ENCODE measurements at places on chromosomes 16 and 17.

DNA sequence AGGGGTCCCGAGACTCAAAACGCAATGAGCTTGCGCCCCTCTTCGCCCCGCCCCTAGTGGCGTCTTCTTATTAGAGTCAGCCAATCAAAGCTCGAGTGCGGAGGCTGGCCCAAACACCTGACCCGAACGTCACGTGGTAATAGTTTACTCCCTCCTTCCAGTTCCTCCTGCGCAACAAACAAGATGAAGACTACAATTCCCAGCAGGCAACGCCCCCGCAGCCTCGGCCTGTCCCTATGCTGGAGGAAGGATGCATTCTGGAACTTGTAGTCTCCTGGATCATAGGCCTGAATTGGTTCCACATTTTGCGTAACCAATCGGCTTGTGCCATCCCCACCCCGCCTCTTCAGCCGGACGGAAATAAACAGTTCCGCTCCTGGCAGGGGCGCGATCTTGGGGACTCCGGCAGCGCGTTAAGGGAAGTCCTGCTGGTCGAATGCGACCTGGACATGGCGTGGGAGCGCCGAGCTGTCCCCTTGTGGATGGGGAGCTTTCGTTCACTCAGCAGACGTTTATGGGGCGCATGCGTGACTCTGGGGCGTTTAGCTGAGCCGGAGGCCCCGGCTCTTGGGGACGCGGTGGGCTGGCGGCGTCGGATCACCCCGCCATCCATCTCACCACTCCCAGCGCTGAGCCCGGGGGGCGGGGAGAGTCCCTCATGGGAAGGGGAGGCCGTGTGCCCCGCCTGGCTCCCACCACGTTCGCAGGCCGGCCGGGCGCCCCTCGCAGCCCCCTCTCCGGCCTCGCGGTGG lies at the start of gene WBP2:
Gene WBP2 (minus strand): TSS at position 26 of the 752 bp plus-strand sequence. CDS start 38 bp downstream, outside the sequence.
- peak; percentile 100 for DNase-seq
- peak within 1 kb of the TSS; percentile 60 for H3K27ac ChIP-seq
- H3K4me1 ChIP-seq, result peaks cover 30% of the 10 kb centered on the region
- H3K27me3 ChIP-seq, result no peaks in the 10 kb centered on the region

DNA sequence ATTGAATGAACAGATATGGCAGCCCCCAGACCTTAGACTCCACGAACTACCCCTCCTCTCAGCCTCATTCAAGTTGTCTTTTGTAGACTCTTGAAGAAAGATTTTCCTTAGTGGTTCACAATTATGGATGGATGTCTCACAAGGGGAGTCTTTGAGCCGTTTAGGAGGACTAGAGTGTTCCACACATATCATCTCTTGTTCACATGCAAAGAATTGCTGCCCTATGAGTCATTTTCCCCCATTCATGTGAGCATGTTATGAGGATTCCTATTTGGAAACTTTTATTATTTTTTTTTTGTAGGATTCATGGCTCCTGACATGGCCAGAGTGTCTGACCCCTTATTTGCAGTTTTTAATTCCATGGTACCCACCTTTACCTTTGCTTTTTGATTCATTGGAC lies 237.1 kb downstream of the SHISA9 start:
- no peaks in the 10 kb centered on the region for H3K36me3 ChIP-seq
- no peak overlapping the region for H3K27ac ChIP-seq
- no peaks in the 10 kb centered on the region for H3K4me1 ChIP-seq
- DNase-seq, result no peak
- no peak overlapping the region for H3K4me3 ChIP-seq

- no peaks in the 10 kb centered on the region for H3K36me3 ChIP-seq
- DNase-seq, result no peak
- H3K4me3 ChIP-seq, result no peak overlapping the region
- no peaks in the 10 kb centered on the region for H3K27me3 ChIP-seq
- no peak overlapping the region for H3K27ac ChIP-seq
- H3K4me1 ChIP-seq, result no peaks in the 10 kb centered on the region
Observed at GRCh38 chr16:26697807-26698206, 368.9 kb upstream of the C16orf82 start.

- peaks cover 45% of the 10 kb centered on the region for H3K36me3 ChIP-seq
- no peak overlapping the region for H3K4me3 ChIP-seq
- H3K27me3 ChIP-seq, result no peaks in the 10 kb centered on the region
Observed at GRCh38 chr17:75826561-75827307, 17.5 kb downstream of the UNC13D start.

DNA sequence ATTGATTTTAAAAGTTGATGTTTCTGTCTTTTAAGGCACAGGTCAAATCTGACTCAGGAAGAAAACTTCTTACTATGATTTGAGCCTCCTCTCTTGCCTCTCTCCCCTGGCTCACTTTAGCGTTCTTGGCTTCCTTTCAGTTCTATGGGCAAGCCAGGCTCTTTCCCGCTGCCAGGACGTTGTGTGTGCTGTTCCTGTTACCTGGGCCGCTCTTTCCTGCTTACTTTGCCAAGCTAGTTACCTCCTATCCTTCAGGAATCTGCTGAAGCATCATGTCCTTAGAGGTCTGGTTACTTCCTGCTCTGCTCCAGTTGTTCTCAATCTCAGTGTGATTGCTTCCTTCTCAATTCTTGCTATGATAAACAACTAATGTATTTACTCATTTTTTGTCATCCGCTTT lies 1108.5 kb upstream of the EEF2KMT start:
- no peaks in the 10 kb centered on the region for H3K36me3 ChIP-seq
- H3K4me3 ChIP-seq, result no peak overlapping the region
- no peaks in the 10 kb centered on the region for H3K4me1 ChIP-seq
- no peak for DNase-seq

DNA sequence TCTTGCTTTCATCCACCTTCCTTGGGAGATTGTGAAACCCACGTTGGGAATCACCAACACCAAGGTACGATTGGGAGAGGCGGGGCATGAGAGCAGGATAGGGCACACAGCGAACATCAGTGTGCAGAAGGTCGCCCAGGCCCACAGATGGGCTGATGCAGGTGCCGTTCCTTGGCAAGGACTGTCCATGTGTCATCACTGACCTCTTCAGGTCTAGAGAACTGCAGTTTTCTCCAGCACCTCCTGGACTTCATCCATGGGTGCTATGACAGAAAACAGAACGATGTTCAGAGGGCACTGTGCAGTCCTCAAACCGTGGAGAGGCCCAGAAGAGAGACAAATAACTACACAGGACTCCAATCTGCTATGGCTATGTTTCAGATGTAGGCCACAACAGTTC lies 23.9 kb upstream of the TAT start:
- no peaks in the 10 kb centered on the region for H3K27me3 ChIP-seq
- DNase-seq, result no peak
- no peak overlapping the region for H3K27ac ChIP-seq
- H3K4me1 ChIP-seq, result no peaks in the 10 kb centered on the region
- H3K4me3 ChIP-seq, result no peak overlapping the region

- H3K4me3 ChIP-seq, result no peak overlapping the region
- H3K27ac ChIP-seq, result no peak overlapping the region
- H3K27me3 ChIP-seq, result no peaks in the 10 kb centered on the region
- H3K36me3 ChIP-seq, result no peaks in the 10 kb centered on the region
- no peak for DNase-seq
Observed at GRCh38 chr17:65918500-65918899, 273.4 kb downstream of the CEP112 start.

DNA sequence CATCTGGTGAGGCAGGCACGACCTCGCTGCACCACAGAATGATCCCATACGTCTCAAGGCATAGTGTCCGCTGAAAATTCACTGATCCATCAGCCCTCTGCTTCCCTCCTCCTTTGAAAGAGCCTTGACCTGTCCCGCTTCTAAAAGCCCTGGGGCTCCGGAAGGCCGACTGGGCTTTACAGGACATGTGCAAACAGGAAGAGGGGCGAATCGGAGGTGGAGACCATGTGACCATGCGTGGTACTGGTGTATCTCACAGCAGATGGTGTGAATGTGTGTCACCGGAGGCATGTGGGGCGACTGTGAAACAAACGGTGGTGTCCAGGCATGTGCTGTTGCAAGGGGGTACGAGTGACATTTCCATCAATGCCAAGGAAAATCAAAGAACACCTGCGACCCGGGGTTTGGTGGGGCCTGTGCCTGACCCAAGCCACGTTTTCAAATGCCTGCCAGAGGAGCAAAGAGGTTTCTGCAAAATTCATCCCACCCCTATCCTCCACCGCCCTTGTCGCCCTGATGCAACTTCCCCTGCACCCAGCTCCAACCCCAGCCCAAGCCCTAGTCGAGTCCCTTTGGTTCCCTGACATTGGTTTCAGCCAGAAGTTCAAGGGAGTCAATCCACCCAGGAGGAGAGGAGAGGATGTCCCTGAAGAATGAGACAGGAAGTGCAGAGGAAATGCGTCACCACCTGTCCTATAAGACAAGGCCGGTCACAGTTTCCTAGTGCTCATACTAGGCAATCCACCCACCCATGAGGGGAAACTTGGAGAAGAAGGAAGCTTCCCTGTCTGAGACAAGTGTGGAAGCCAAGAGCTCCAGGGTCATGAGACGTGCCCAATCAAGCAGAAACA lies 5.9 kb upstream of the KCNJ18 start:
- no peaks in the 10 kb centered on the region for H3K36me3 ChIP-seq
- H3K27ac ChIP-seq, result no peak overlapping the region
- H3K27me3 ChIP-seq, result no peaks in the 10 kb centered on the region
- no peaks in the 10 kb centered on the region for H3K4me1 ChIP-seq
- no peak overlapping the region for H3K4me3 ChIP-seq

- H3K4me1 ChIP-seq, result no peaks in the 10 kb centered on the region
- H3K27ac ChIP-seq, result no peak overlapping the region
- H3K4me3 ChIP-seq, result no peak overlapping the region
- no peak for DNase-seq
Observed at GRCh38 chr16:57023541-57024249, 34.3 kb downstream of the NLRC5 start.

DNA sequence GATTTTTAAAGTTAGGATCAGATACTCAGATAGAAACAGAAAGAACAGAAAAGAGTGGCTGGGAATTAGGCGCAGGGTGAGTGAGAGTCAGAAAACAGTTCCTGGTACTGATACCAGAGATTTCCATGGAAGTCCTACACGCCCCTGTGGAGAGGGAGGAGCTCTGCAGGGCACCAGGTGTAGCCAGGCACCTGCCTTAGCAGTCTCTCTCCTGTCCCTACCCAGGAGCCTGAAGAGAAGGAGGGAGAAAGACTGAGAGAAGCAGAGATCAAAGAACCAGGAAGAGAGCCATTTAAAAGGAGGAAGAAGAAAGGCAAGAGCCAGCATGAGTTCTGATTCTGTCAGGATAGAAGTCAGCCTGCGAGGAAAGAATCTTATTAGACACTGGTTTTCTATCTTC lies 65.0 kb downstream of the CBLN1 start:
- no peaks in the 10 kb centered on the region for H3K27me3 ChIP-seq
- H3K4me3 ChIP-seq, result no peak overlapping the region
- no peaks in the 10 kb centered on the region for H3K4me1 ChIP-seq
- H3K27ac ChIP-seq, result no peak overlapping the region
- no peaks in the 10 kb centered on the region for H3K36me3 ChIP-seq

- no peak overlapping the region for H3K27ac ChIP-seq
- no peaks in the 10 kb centered on the region for H3K27me3 ChIP-seq
- no peaks in the 10 kb centered on the region for H3K4me1 ChIP-seq
Observed at GRCh38 chr17:38844261-38844757, 9.2 kb downstream of the RPL23 start.

DNA sequence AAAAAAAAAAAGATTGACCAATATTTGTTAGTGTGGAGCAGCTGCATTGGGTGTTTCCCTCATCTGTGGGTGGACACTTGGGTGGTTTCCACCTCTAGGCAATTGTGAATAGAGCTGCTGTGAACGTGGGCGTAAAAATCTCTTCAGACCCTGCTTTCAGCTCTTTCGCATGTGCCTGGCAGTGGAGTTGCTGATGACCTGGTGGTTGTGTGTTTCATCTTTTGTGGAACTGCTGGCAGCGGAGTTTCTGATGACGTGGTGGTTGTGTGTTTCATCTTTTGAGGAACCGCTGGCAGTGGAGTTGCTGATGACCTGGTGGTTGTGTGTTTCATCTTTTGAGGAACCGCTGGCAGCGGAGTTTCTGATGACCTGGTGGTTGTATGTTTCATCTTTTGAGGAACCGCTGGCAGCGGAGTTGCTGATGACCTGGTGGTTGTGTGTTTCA lies 21.4 kb downstream of the ZC3H18 start:
- no peak overlapping the region for H3K27ac ChIP-seq
- no peak overlapping the region for H3K4me3 ChIP-seq
- H3K36me3 ChIP-seq, result peaks cover 65% of the 10 kb centered on the region
- DNase-seq, result no peak
- H3K27me3 ChIP-seq, result no peaks in the 10 kb centered on the region
- H3K4me1 ChIP-seq, result no peaks in the 10 kb centered on the region

DNA sequence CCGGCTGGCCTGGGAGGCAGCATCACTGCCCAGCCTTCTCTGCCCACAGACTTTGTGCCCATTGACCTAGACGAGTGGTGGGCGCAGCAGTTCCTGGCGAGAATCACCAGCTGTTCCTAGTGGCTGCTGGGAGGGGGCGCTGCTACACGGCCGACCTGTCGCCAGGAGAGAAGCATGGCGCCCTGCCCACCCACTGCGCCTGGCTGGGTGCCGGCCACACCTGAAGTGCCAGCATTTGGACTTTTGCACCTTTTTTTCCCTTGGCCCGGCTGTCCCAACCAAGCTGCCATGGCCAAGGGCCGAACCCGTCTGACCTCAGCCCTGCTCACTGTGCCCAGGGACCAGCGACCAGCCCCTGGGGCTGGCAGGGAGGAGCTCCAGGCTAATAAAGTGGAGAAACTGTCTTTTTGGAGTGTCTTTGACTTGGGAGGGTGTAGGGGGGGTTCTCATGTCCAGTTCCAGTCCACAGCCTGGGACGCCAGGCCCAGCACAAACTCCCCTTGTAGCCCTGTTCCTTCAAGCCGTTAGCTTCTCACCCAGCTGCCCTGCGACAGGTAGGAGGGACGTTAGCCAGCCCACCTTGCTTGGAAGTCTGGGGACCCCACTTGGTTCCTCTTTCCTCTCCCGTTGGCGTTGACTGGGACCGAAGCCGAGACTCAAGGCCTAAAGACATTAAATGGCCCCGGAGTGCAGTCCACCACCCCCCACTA lies 939 bp upstream of the WDR90 start:
- peak overlapping the region; percentile 75 for H3K27ac ChIP-seq
- DNase-seq, result peak; percentile 32
- peaks cover 4% of the 10 kb centered on the region for H3K27me3 ChIP-seq

GRCh38 chr17:32265192-32265923 lies at the start of gene RHBDL3:
TSS of gene RHBDL3 (plus strand) at chr17:32265832. CDS start at chr17:32266190, 358 bp downstream.
- H3K27ac ChIP-seq, result no peak within 1 kb of the TSS
- no peaks in the 10 kb centered on the region for H3K36me3 ChIP-seq
- peak within 1 kb of the TSS; percentile 41 for H3K4me3 ChIP-seq
- peaks cover 22% of the 10 kb centered on the region for H3K4me1 ChIP-seq
- H3K27me3 ChIP-seq, result peaks cover 38% of the 10 kb centered on the region
- DNase-seq, result no peak

- no peaks in the 10 kb centered on the region for H3K27me3 ChIP-seq
- H3K4me3 ChIP-seq, result no peak overlapping the region
- no peak for DNase-seq
Observed at GRCh38 chr16:85888405-85889331, 10.3 kb upstream of the IRF8 start.

DNA sequence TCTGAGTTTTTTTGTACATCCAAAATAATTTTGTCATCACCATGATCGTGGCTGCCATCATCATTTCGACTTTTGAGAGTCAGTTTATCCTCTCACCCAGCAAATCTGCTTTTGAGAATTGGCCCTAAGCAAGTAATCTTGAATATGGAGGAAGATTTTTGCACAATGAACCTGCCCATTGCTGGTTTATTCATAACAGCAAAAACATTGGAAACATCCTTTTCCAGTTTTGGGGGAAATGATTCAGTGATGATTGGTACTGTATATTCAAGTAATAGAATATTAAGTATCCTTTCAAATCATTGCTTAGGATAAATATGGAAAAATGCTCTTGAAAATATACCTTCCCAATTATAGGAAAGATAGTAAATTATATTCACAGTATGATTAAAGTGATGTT lies 53.1 kb downstream of the PRKCA start:
- H3K27me3 ChIP-seq, result no peaks in the 10 kb centered on the region
- DNase-seq, result no peak
- H3K36me3 ChIP-seq, result no peaks in the 10 kb centered on the region
- peaks cover 51% of the 10 kb centered on the region for H3K4me1 ChIP-seq

GRCh38 chr16:15552507-15552906 lies 90.4 kb downstream of the MARF1 start:
- no peaks in the 10 kb centered on the region for H3K36me3 ChIP-seq
- H3K27ac ChIP-seq, result no peak overlapping the region
- no peak for DNase-seq
- no peaks in the 10 kb centered on the region for H3K4me1 ChIP-seq
